Eye (tissue), 1 donor: ENCODE measurements at places on chromosomes 16 and 17.

- peak; percentile 72 for DNase-seq
Observed at GRCh38 chr17:49779739-49780231, 8.7 kb upstream of the KAT7 start.

DNA sequence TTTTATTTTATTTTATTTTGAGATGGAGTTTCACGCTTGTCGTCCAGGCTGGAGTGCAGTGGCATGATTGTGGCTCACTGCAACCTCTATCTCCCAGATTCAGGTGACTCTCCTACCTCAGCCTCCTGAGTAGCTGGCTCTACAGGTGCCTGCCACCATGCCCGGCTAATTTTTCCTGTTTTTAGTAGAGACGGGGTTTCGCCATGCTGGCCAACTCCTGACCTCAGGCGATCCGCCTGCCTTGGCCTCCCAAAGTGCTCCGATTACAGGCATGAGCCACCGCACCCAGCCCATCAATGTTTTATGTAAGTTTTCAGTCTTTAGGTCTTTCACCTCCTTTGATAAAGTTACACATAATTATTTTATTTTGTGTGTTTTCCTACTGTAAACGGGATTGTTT, 154.6 kb downstream of the COPRS start:
- no peak for DNase-seq

DNA sequence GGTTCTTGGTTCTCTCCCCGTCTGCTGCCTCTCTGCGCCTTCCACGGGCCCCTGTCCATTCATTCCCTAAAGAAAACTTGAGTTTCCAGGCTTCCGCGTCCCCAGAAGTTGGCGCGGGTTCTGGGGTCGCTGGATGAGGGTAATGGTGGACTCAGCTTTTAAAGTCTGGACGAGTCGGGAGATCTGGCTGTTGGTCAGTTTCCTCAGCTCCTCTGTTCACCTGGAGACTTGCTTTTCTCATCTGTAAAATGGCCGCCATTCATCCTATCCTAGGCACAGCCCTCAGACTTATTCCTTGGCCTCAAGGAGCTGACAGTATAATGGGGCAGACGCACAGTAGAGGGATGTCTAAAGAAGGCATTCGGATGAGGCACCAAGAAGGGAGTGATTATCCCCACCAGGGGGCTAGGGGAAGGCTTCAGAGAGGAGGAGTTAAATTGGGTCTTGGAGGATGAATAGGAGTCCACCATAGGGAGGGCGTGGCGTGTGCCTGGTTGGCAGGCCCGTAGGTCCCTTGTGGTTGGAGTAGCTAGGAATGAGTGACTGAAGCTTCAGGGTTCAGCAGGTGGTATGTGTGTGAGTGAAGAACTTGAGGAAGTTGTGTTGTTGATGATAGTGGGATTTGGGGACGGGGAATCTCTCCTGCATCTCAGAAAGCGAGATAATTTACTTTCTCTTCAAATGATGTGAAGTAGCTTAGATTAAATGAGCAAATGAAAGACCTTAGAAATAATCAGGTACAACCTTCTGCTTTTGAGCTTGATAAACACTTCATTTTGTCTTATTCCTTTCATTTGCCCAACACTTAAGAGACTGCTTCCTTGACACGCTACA, 652 bp downstream of the VPS35L start:
- no peak for DNase-seq

- no peak for DNase-seq
Observed at GRCh38 chr16:81900014-81900413, 111.3 kb downstream of the SDR42E1 start.

GRCh38 chr17:57215317-57215716, 41.0 kb upstream of the MSI2 start:
- no peak for DNase-seq

DNA sequence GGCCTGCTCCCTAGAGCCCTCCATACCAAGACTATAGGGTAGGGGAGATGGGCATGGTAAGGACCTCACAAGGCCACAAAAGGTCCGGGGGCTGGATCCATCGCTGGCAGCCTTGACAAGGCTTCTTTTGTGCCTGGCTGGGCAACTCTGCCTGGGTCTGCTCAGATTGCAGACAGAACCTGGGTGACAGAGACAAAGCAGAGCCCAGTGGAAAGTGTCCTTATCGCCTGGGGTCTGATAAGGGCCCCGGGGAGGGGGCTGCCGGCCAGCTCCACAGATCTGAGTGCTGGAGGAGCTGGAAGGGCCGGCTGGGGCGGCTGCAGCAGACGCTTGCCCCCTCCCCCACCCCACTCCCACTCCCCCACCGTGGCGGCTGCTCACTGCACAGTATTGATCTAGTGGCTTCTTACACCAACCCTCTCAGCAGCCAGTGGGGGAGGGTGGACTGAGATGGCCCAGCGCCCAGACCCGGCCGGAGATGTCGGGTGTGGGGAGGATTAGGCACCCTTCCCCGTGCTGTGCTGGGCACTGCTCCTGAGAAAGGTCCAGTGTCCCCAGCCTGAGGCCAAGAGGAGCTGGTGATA, 7.2 kb downstream of the MMP15 start:
- DNase-seq: peak; percentile 61

GRCh38 chr16:86918637-86919036, 340.3 kb downstream of the FOXL1 start:
- no peak for DNase-seq

GRCh38 chr16:85465328-85466303, 147.5 kb upstream of the GSE1 start:
- peak; percentile 45 for DNase-seq

- DNase-seq: peak; percentile 73
Observed at GRCh38 chr16:88533381-88533917, 36.8 kb upstream of the ZC3H18 start.

GRCh38 chr17:37318931-37319594, 56.7 kb upstream of the C17orf78 start:
- DNase-seq: no peak

- peak; percentile 49 for DNase-seq
Observed at GRCh38 chr16:57301126-57301817, 16.8 kb upstream of the PLLP start.

DNA sequence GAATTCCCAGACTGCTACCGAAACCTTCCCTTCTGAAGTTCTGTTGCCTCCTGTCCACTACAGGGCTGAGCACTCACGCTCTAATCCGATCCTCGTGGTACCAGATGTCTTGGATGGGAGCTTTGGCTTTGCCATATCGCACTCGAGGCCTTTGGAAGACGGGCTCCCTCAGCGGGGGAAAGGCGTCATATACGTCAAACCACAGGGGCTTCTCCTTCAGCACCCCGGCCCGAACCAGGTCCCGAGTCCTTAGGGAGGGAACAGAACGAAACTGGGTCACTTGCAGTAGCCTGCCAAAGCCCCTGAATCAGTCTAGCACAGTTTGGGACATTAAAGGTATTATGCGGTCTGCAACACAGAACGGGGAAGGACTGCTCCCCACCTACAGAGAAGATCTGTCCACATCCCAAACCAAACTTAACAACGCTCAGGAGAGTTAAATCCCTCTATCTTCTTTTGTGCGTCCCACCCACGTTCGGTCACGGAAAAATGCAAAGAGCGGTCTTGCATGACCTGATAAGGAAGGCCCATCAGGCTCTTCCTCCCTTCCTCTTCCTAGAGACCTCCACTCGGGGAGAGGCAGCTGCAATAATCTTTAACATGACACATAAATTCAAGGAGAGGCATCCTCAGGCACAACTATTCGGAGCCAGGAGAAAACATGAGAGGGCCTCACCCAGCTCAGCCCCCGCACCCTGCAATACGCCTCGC, 526 bp downstream of the MRPS23 start:
- DNase-seq: no peak
